ENCODE measurements at places on chromosomes 16 and 17.

DNA sequence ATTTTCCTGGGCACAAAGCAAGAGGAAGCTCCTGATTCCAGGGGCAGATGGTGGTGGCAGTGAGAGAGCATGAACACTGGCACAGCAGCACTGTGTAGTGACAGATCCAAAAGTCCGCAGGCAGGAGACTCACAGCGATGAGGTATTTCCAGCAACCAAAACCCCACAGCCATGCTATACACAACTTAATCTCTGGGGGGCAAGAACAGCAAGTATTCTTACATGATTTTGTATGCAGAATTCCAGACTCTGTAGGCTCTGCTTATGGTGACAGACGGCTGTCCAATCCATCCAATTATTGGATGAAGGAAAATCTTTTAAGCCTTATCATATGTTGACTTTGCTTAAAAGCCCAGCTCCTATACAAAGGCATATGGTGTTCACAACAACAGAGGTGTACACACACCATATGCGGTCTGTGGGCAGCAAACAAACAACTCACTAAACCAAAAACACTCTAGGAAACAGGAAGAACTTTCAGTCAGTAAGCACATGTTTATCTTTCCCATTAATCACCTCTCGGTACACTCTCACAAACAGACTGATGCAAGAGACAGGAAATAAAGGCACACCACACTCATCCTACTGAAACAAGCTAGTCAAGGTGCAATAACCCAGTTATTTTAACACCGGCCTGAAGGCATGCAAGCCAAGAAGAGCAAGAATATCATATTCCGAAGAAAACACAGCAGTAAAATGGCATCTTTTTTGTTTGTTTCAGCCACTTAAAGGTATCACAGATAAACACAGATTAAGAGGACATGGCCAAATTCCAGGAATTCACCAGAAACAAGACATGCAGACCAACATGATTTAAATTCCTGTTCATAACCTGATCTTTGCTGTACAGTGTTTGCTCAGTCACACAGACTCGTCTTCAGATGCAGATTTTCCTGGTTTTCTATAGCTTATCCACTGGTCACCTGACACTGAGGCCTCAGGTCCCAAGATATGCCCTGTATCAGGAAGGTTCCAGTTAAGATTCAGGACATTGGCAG lies 47.8 kb downstream of the ERN1 start:
- no peak for DNase-seq

- DNase-seq, result no peak
These were observed 21.2 kb downstream of the TBX2 start for GRCh38 chr17:61420745-61421398.

- DNase-seq, result no peak
These were observed 3.2 kb downstream of the NDE1 start for GRCh38 chr16:15653227-15653626.

DNA sequence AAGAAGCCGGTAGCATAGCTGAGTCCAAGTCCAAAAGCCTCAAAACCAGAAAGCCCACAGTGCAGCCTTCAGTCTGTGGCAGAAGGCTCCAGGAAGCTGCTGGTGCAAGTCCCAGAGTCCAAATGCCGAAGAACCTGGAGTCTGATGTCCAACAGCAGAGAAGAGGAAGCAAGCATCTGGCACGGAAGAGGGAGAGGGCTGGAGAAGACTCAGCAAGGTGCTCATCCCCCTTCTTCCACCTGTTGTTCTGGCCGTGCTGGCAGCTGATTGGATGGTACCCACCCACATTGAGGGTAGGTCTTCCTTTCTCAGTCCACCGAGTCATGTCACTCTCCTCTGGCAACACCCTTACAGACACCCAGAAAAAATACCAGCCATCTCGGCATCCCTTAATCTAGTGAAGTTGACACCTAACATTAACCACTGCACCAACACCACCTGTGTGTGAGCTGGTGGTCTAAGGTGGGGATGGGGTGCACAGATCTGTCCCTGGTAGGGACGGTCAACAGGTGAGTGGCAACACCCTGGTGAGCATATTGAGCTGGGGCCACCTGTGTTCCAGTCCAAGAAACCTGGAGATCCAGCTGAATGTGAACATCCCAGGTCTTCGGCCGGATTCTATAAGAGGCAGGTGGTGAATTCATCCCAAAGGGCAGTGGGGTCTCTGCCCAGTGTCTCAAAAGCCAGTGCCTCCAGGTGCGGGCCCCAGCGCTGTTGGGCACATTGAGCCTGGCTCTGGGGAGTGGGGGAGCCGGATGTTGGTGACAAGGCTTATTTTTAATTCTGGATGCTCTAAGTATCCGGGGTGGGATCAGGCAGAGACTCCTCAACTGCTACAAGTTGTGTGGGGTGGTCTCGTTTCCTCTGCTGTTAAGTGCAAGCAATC lies 9.8 kb downstream of the MIEF2 start:
- no peak for DNase-seq

GRCh38 chr16:84785843-84786581 lies 33.8 kb upstream of the CRISPLD2 start:
- DNase-seq, result no peak

DNA sequence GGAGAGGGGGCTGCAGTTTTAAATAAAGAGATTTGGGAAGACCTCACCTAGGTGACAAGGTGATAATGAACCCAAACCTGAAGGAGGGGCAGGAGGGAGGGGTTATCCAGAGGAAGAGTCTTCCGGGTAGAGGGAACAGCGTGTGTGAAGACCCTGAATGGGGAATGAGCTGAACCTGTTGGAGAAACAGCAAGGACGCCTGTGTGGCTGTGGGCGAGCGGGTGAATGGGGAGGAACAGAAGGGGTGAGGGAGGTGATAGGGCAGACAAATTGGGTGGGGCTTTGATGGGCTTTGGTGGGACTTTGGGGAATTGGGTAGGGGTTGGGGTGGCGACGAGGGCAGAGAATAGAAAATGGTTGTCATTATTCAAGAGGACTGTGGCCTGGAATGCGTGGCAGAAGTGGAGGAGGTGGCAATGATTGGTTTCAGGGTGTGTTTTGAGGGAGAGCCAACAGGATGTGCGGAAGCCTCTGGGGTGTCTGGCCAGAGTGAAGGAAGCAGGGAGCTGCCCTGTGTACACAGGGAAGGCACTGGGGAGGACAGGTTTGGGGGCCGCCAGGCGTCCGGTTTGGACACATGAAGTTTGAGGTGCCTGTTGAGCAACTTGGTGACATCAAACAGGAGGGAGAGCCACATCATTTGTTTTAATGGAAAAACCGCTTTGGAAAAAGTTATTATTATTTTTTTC lies 48.7 kb downstream of the NKD1 start:
- no peak for DNase-seq

DNA sequence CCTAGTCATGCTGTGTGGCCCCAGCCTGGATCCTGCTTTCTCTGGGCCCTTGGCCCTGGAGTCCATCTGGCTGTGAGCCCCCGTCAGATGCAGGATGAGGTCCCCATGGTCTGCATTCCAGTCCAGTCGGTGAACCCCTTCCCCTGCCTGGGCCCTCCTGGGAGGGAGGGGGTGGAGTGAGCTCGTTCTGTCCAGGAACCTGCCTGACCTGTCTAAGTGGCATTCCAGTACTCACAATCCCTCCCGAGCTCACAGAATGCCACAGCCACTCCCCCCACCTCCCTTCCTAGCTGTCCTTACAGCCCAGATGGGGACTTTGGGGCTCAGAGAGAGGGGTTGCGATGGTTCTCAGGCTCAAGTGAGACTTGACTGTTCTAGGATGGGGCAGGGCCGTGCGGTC lies 15.5 kb downstream of the SPNS2 start:
- no peak for DNase-seq

DNA sequence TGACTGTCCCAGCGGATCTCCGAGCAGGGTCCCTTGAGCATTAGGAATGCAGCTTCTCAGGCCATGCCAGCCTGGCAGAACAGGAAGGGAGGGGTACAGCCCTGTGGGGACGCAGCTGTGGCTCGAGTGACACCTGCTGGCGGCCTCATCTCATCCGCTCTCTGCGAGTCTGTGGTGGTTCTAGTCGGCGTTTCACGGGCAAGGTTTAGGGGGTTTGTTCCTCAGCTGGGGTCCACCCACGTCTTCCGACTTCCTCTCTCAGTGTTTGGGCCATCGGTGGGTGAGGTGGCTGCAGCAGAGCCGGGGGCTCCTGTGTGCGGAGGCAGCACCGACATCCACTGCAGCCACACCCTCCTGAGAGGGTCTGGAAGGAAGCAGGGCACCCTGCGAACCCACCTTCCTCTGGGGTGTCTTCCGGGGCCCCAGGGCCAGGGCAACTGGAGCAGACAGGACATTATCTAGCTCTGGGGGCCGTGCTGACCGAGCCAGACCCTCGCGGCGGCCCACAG lies 33.3 kb downstream of the JPH3 start:
- DNase-seq, result no peak

DNA sequence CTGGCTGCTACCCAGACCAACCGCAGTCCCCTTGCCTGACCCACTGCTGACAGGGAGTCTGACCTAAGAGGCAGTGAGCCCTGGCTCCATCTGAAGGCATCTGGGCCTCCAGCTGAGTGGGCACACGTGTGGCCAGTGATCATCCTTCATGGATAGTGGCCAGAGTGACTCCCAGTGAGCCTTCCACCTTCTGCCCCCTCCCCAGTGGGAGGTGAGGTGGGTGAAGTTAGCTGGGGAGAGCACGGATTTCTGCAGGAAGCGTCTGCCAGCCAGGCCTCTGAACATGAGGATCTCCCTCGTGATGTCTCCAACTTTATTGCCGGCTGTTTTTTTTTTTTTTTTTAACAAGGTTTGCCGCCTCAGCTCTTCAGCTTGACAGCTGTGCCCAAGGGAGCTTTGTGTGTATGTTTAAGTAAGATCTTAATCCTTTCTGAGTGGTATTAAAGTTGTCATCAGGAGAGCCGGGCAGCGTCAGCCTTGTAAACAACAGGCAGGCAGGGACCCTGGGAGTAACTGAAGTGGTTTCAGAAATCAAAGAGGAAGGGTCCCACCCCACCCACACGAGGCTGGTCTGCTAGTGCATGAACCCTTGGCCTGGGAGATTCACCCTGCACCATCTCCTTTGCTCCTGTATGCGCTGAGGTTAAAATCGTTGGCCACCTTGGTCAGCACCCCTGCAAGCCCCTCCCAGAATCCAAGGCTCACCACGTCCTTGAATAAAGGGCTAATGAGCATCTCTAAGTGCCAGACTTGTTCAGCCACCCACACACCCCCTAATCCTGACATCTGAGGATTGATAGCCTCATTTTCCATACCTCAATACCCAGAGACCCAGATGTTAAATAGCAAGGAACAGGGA lies 33.3 kb downstream of the RHBDL3 start:
- no peak for DNase-seq

- no peak for DNase-seq
These were observed 38.2 kb downstream of the HOXB1 start for GRCh38 chr17:48492401-48493298.

All from smooth muscle cell of the brain vasculature (primary cell).